ENCODE measurements at places on chromosomes 6 and 20.

- no peak for DNase-seq
These were observed 928.3 kb downstream of the TBC1D32 start for GRCh38 chr6:120405947-120406346.

DNA sequence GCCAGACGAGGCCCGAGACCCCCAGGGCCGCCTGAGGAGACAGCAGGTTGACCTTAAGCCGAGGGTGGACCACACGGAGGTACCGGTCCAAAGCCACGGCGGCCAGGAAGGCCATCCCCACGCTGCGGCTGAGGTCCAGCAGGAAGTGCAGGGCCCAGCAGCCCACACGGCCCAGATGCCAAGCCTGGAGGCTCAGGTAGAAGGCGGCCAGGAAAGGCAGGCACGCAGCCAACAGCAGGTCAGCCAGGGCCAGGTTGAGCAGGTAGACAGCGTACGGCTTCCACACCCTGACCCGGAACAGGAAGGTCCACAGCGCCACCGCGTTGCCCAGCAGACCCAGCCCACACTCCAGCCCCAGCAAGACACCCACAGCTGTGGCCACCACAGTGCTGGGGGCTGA is 366 bp downstream of the GPR31 start:
- no peak for DNase-seq

GRCh38 chr20:57503035-57503658 is 21.8 kb downstream of the CTCFL start:
- DNase-seq, result no peak

GRCh38 chr6:143603455-143603854 is 74.3 kb upstream of the PHACTR2 start:
- DNase-seq, result no peak

DNA sequence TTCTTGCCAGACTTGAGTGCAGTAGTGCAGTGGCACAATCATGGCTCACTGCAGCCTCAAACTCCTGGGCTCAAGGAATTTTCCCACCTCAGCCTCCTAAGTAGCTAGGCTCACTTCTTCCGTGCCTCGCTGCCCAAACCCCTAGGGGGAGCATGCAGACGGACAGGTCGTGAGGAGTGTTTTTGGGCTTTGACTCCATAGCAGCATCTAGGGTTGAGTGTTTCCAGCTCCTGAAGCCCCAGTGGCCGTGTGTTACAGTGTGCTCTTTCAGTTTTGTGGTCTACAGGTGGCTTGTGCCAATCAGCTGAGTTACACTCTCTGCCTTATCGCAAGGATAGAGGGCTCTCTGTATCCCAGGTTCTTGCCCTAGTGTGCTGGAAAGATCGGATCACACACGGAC is 33.4 kb downstream of the NCOA3 start:
- DNase-seq, result no peak

- no peak for DNase-seq
These were observed 79.2 kb downstream of the GCLC start for GRCh38 chr6:53465732-53466131.

DNA sequence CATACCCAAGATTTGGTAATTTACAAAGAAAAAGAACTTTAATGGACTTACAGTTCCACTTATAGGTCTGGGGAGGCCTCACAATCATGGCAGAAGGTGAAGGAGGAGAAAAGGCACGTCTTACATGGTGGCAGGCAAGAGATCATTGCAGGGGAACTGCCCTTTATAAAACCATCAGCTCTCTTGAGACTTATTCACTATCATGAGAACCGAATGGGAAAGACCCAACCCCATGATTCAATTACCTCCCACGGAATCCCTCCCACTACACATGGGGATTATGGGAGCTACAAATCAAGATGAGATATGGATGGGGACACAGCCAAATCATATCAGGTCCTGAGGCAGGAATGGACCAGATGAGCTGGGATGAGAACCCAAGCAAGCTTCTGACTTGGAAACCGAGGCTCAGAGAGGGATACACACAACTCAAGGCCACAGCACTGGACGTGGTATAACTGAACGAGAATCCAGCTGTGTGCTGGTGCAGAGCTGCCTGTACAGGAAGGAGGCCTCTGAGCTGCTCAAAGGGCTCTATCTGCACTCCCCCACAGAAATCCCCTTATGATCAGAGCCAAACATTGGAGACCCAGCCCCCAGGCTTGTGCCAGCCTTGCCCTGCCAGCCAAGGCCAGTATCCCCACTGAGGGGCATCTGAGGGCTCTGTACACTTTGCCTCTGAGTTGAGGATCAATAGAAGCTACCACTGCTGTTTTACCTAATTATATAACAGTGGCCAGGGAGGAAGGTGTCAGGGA is 137.8 kb downstream of the CEBPB start:
- DNase-seq, result no peak

- no peak for DNase-seq
These were observed 31.6 kb downstream of the TUBB2B start for GRCh38 chr6:3195695-3196497.

GRCh38 chr20:62953839-62954703 is 1.6 kb downstream of the SLC17A9 start:
- DNase-seq, result peak; percentile 54

DNA sequence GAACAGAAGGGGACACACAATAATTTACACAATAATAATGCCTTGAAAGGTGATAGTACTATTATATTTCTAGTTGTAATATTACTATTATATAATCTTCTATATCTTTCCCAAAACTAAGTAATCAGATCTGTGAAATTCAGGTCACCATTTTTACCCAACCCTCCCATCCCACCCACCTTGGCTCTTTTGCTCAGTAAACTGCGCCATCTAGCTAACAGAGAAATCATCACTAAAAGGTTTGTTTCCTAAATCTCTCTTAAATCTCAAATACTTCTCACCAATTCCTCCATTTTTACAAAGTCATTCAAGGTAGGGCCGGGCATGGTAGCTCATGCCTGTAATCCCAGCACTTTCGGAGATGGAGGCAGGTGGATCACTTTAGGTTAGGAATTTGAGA is 83.4 kb downstream of the CDK19 start:
- DNase-seq, result no peak

DNA sequence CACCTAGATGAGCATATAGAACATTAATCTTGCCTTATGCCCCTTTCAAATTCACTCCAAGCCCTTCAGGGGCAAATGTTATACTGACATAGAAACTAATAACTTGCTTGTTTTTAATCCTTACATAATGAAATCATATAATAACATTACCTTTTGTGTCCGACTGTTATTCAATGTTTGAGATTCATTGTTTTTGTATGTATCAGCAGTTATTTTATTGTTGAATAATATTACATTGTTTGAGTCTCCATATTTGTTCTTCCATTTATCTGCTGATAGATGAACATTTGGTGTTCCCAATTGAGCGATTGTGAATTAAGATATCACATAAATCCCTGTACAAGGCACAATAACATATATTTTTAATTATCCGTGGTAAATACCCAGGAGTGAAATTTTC is 6.0 kb downstream of the SEMG1 start:
- DNase-seq, result no peak

GRCh38 chr6:161954699-161955276 is 680.9 kb upstream of the AGPAT4 start:
- DNase-seq, result no peak

DNA sequence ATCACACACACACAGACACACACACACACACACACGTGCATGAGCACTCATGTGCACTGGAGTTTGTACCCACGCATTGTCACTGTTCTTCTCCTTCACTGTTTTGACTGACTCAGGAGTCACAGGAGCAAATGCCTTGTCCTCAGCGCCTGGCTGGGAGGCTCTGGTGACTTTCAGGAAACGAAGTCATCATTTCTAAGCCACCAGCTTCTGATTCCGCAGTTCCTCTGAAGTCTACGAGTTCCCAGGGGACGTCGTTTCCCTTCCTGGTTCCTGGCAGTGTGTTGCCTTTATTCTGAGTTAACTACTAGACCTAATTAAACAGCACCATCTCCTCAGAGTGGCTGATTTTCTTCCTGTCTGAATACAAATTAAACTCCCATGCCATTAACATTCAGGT is 82.2 kb upstream of the PMEPA1 start:
- no peak for DNase-seq

- no peak for DNase-seq
These were observed 29.5 kb downstream of the REPS1 start for GRCh38 chr6:138958595-138958994.

GRCh38 chr6:128069188-128069587 is 168.3 kb upstream of the THEMIS start:
- DNase-seq, result no peak

- no peak for DNase-seq
These were observed 50.7 kb upstream of the PLCG1 start for GRCh38 chr20:41086402-41087324.

DNA sequence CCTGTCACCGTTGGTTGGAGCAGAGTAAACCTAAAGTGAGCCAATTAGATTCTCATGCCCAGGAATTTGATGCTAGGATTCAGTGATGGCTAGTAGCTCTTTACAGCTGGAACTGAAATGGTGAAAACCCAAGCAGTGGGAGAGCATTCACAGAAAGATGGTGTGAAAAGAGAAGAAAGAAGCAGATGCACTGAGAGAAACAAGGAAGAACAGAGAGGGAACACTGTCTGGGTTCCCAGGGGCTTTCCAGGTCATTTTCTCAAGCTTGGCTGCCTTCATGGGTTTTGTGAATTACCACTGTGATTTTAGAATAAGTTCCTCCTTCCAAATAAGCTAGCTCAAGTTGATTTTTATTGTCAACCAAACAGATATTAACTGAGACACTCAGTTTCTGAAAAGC is 104.1 kb upstream of the AKIRIN2 start:
- no peak for DNase-seq

GRCh38 chr20:24765316-24766142 is 183.5 kb upstream of the CST7 start:
- DNase-seq, result no peak

DNA sequence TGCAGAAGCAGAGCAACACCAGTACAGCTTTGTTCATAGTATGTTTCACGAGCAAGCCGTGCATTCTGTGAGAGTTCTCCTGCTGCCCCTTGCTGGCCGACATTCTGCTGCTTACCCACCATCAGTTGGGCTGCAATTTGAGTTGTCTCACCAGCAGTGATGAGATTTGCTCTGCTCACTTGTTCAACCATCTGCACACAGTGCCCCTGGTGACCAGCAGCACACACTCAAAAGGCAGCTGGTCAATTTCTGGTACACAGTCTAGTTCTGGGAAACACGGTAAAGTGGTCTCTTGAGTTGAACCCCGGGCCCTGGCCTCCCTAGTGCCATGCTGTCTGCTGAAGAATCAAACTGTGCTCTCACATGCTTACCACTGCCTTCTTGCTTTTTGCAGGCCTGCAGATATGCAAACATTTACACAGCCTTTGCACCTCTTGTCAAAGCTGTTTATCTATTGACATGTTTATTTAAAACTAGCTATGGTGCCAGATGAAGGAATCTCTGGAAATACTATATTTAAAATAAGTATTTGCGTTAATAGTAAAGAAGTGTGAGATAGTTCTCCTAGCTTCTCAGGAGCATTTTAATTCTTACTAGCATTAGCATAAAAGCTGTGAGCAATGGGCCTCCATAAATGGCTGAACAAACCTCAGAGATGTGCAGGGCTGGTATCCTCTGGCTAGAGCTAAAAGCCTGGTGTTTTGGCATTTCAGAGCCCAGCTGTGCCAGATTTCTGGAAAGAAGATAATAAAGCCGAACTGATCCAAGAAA is 234.3 kb downstream of the ARHGAP18 start:
- DNase-seq, result peak; percentile 17

DNA sequence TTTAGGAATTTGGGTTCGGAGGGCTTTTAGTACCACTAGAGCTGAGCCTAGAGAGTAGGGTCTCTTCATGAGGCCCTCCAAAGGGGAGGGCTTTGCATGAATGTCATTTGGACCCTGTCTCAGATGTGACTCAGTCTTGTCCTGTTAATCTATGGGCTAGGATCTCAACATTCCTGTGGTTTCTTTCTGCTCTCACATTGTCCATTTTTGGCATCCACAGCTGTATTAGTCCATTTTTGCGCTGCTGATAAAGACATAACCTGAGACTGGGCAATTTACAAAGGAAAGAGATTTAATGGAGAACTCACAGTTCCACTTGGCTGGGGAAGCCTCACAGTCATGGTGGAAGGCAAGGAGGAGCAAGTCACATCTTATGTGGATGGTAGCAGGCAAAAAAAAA is 61.0 kb downstream of the CRYBG1 start:
- DNase-seq, result no peak

GRCh38 chr6:105791583-105792318 is 294.4 kb upstream of the PRDM1 start:
- no peak for DNase-seq

DNA sequence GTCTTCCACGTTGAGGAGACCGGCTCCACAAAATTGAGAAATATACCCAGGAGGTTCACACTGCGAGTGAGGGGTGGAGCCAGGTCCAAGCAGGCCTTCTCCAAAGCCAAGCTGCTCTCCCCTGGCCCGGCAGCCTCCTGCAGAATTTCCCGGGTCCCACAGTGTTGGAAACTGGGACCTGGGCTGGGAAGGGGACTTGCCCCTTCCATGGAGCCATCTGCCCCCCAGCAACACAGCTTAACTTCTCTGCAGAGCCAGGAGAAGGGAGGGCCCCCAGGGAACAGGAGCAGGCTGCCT is 35.4 kb downstream of the MDFI start:
- DNase-seq, result no peak

- DNase-seq, result no peak
These were observed 537 bp downstream of the TCP1 start for GRCh38 chr6:159788753-159789376.

GRCh38 chr6:53179961-53180651 is 31.5 kb upstream of the GCM1 start:
- DNase-seq, result no peak

- no peak for DNase-seq
These were observed 44.0 kb upstream of the RNGTT start for GRCh38 chr6:89007209-89008000.

DNA sequence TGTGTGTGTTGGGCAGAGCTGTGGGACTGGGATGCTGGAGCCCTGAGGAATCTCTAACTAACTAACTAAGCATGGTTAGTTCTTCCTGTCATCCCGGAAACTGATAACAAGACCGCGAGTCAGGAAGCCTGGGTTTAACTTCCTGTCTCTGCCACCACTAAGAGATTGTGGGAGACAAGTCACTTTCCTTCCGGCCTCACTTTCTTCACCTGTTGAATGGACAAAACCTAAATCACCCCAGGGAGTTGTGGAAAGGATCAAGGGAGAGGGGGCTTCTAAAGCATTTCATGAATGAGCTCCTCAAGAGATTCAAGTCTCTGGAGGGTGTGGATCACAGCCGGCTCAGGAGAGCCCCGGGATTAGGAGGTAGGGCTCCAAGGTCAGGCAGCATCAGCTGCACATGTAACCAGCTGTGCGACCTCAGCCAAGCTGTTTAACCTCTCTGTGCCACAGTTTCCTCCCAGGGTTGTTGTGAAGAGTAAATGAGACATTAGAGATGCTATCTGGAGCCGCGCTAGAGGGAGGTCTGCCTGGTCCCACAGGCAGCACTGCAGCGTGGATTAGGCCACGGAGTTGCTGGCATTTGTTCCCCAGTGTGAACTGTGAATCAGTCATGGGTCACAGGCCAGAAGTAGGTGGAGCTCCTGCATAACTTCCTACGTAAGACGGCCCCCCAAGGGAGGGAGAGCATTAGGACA is 105.1 kb downstream of the TOX2 start:
- no peak for DNase-seq

DNA sequence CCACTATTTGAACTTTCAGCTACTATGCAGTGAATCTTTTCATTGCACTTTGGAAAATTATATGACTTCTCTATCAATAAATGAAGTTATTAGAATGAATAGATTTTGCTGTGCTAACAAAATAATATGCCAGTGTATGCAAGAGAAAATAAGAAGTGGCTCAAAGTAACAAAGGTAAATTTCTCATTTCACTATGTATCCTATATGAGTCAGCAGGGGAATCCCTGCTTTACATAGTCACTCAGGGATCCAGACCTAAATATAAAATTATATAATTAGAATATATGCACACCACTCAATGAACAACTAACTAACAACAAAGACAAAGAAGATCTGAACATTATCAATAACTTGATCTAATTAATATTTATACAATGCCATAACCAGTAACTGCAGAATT is 390.8 kb upstream of the IRAK1BP1 start:
- no peak for DNase-seq

Data from hippocampal formation (tissue), 2 donors.